NCI-H187 treated with DMSO at 0.1 percent for 48 hours (cell line): ENCODE measurements at places on chromosomes 12 and 14.

GRCh38 chr12:53746592-53747092, 5.1 kb downstream of the CISTR start:
- peak; percentile 51 for DNase-seq

- no peak for DNase-seq
These were observed 140.5 kb downstream of the SMOC1 start for GRCh38 chr14:70019695-70020094.

GRCh38 chr12:113424456-113424855, 2.3 kb downstream of the SDSL start:
- DNase-seq: no peak

DNA sequence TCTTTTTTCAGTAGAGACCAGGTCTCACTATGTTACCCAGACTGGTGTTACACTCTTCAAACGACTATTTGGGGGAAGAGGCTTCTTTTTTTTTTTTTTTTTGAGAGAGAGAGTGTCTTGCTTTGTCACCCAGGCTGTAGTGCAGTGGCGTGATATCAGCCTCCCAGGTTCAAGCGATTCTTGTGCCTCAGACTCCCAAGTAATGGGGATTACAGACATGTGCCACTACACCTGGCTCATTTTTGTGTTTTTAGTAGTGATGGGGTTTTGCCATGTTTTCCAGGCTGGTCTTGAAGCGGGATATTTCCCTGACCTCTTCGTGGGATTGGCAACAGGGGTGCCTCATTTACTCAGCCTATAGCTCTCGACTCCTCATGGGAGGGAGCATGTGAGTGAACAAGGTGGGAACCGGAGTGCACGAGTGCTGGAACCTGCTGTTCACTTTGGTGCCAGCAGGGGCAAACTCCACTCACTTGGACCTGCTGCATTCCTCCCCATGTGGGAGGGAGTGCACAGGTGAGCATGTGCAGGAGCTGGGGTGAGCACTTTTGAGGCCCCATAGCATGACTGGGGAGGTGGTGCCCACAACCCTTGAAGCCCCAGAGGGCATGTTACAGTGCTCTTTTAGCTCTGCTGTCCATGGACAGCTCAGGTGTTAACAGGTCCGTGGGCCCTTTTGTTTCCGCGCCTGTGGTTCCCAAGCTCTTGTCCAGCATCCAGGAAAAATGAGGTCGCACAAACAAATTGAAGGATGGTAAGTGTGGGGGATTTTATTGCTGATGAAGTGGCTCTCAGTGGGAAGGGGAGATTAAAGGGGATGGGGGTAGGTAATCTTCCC, 79.1 kb upstream of the HECTD1 start:
- DNase-seq: no peak

DNA sequence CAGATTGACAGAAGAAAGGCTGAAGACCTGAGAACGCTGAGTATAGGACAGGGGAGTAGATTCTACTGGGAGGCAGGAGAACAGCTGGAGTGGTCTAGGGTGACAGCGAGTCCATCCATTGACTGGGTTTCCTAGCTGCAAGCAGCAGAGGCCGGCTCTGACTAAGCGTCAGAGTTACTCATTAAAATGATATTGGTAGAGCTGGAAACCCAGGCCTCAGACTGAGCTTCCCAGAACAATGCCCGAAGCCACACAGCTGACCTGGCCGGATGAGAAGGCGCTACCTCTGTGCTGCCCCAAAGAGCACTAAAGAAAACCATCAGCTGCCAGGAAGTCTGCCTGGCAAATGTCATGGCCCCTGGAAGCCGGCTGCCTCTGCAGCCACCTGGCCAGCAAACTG, 78.5 kb upstream of the FZD10 start:
- no peak for DNase-seq

DNA sequence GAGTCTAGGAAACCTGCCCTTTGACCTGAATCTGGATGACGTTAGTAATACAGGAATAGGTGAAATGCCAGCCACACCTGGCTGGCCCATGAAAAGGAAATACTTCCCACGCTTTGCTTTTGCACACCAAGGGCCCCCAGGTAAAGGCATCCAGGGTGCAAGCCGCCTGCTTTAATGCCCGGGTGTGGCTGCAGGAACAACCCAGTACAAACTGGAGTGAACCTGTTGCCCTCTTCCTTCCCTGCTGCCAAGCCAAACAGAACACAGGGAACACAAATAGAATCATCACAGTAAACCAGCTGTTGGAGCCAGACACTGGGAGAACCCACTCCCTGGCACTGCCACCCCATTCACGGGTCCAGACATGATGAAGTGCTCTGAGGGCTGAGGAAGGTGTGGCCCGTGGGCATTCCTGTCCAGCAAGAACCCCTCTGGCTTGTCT, 24.2 kb upstream of the FOS start:
- DNase-seq: no peak

GRCh38 chr14:92527721-92528120, 14.1 kb downstream of the RIN3 start:
- no peak for DNase-seq

DNA sequence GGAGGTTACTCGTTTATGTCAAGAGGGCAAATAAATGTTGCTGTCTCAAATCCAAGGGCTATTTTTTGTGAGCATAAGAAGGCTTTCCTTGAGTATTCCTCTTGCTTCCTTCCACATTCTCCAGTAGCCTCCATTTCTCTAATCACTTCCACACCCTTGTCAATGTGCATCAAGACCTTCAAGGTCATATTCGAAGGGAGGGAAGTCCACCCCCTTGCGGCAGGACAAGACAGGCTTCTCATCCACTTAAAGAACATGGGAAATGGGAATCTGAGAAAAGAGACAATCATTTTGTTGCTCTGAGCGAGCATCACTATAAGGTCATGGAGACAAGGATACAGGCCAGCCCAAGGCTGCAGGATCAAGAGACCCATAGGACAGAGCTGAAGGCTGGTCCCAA, 13.2 kb upstream of the DHRS2 start:
- no peak for DNase-seq

- no peak for DNase-seq
These were observed 190.3 kb upstream of the PPFIA2 start for GRCh38 chr12:81949416-81949815.

GRCh38 chr14:90717916-90718315, 98.3 kb downstream of the TTC7B start:
- DNase-seq: no peak

DNA sequence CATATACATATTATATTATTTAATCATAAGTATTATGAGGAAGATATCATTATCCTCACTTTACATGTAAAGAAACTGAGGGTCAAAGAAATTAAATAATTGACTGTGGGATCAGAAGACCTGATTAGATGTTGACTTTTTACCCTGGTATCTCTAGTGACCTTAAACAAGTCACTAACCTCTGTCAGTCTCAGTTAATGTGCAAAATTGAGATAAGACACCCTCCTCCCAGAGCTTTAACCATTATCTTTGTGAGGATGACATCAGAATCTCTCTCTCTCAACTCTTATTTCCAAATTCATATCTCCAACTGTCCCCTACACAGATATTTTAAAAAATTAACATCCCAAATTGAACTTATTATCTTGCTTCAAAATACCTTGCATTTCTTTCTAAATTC, 177.8 kb downstream of the KLHL28 start:
- DNase-seq: no peak

DNA sequence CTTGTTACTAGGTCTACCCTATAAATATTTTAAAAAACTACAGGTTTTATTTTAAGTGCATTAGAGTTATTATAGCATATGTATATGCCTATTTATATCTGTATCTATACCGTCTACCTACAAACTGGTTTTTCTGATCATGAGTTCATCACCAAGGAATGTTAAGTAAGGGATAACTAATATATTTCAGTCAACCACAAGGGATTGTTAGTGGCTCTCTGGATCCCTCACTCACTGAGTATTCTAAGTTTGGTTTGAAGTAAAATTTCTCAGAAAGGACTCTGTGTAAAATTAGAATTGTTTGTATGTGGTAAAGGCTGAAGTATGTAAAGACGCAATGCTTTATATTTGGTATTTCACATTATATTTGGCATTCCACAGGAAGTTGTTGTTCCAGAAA, 4.8 kb downstream of the EPYC start:
- no peak for DNase-seq

GRCh38 chr12:129305851-129306250, 452.6 kb downstream of the GLT1D1 start:
- DNase-seq: no peak

- DNase-seq: no peak
These were observed 48.2 kb downstream of the FOXA1 start for GRCh38 chr14:37546621-37547447.

DNA sequence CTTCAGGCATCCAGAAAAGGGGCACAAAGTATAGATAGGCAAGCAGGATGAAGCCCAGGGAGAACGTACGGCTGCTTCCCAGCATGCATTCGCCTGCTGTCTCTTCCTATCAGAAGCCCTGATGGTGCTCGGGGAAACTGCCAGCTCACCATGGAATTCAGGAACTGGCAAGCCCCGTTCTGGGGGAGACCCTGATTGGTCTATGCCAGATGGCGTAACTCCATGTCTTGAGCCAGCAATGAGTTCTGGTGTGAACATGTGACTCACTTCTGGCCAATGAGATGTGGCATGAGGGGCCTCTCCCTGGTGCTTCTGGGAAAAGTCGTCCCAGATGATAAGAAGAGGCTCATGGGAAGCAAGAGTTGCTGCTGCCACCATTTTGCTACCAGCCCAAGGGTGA, 270.8 kb downstream of the BCL11B start:
- DNase-seq: no peak

DNA sequence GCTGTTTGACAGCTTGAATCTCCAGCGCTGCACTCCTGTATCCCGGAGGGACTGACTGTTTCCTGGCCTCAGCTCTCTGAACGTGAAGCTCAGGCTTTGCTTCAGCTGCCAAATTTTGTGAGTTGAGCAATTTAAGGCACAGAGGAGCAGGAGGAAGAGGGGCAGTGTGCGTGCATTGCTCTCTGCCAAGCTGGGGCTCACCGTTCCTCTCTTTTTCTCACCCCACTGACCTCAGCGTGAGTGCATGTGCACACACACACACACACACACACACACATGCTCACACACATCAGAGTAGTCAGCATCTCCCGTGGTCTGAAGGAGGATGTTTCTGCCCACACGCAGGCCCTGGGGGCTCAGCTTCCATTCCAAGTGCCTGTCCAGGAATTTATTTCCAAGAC, 27.8 kb upstream of the BDKRB2 start:
- no peak for DNase-seq

DNA sequence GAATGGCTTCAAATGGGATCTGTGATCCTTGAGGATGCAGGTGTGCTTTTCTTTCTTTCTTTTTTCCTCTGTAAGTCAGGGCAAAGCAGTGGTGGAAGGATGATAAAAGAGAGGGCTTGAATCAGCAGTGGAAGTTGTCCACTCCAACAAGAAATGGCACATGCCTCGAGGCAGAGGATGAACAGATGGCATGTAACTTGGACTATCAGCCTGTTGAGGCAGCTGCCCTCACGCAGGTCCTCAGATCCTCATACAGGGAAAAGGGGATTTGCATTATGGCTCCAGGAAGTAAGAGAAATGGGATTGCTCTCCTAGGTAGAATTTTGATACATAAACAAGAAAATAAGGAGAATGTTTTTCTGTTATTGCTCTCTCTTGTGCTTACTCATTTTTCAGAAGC, 368.0 kb downstream of the FUT8 start:
- DNase-seq: no peak

DNA sequence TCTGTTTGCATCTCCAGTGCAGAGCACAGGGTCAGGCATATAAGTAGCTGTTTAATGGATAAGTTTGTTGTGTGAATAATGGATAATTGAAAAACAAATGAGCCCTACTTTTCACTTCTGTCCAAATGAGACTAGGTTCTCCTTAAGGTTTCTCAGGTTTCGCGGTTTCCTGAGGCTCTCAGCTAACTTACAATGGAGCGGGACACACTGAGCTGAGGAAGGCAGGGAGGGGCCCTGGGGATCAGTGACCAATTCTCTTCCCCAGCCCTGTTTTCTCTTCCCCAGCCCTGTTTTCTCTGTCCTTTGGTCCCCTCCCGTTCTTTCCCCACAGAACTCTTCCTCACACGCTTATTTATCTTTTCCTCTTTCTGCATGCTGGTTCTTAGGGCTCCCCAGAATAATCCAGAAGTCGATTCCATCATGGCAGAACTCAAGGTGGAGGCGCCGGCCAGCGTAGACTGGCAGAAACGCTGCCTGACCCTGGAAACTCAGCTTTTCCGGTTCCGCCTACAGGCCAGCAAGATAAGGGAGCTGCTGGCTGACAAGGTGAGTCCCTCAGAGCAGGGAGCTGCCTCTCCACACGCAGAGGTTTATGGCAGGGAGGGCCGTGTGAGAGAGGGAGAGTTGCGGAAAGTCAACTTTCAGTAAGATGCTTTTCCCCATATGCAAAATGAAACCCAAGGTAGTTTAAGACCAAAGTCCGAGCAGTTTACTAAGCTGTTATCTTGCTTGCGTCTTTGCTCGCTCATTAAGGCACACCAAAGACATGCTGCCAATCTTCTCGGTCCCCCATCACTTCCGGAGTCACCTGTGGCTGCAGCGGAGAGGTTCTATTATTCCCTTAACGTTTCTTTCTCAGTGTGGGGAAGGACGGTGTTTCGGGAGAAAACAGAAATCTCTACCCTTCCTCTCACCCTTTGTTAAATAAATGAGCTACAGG, 8.6 kb downstream of the PLEKHH1 start:
- no peak for DNase-seq

DNA sequence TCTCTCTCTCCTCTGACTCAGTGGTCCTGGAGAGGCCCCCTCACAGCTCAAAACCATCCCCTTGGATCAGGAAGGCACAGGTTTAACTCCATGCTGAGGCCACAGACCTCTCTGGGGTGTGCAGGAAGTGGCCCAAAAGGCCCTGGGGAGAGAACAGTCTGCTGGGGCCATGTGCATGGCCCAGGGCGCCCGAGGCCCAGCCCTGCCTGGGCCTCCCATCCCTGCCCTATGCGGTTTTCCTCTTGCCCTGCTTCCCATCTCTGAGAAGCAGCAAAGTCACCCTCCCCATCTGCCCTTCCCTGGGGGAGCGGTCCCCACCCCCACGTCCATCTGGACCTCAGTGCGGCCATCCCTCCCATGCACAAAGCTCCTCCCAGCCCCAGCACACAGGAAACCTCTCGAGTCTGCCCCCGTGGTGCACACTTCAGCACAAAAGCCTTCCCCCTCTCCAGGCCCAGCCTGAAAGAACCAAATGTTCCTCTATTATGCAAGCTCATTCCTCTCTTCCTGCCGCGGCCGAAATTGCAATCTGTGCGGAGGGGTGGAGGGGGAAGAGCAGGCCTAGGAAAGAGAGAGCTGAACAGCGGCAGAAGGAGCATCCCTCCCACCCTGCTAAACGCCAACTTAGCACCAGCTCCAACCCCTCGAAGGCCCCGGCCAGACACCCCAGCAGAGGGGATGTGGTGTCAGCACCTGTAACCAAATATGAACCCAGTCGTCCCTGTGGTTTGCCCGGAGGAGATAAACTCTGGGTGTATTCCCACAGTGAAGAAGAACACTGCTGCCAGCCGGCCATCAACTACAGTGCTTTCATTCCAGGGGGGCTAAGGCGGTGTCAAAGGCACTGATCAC, 108.5 kb downstream of the SCARB1 start:
- peak; percentile 95 for DNase-seq

- no peak for DNase-seq
These were observed 116.3 kb upstream of the PRICKLE1 start for GRCh38 chr12:42705863-42706262.

- no peak for DNase-seq
These were observed 764 bp downstream of the RBM25 start for GRCh38 chr14:73058922-73059673.
